NCI-H1694 (cell line): ENCODE measurements at places on chromosomes 2 and 18.

GRCh38 chr2:217799563-217800432 lies 203.0 kb downstream of the TNS1 start:
- DNase-seq: no peak

GRCh38 chr2:9693646-9694045 lies 62.8 kb upstream of the YWHAQ start:
- no peak for DNase-seq

DNA sequence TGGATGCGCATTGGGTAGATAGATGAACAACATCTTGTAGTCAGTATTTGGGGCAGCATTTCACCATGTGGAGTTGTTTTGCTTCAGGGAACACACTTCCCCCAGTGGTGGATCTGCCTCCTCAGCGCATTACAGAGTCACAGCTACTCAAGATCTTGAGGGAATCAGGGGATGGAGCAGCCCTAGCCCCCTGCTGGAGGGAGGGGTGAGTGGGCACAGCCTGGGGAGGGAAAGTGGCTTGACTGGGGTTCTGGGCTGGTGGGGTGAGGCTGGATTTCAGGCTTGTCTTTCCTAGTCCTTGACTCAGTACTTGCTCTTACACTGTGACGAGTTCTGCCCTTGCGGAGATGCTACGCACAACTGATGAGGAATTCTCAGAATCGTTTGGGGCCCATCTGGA lies 271.0 kb upstream of the HS6ST1 start:
- no peak for DNase-seq

GRCh38 chr2:219961947-219962498 lies 334.6 kb downstream of the SLC4A3 start:
- DNase-seq: no peak

- DNase-seq: peak; percentile 15
These were observed 147.4 kb upstream of the SIX2 start for GRCh38 chr2:45156605-45157004.

DNA sequence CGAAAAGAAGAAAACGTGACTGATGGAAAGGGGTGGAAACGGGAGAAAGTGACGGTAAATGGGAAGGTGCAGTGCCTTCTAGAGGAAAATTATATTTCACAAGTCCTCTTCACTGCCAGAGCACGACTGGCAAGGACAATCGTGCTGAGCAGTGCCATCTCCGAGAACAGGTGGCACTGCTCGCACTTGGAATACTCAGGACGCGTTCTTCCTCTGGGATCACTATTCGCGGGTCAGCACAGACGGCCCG lies 364 bp downstream of the STAT1 start:
- DNase-seq: no peak

DNA sequence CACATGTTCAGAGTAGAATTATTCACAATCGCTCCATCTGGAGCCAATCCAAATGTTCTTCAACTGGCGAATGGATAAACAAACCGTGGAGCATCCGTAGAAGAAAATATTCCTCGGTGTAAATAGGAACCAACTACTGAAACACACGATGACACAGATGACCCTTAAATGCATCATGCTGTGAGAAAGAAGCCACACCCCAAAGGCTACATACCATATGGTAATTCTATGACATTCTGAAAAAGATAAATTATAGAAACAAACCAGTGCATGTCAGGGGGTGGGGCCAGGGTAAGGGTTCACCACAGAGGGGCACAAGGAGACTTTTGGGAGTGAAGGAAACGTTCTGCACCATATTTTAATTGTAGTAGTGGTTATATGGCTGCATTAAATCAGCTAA lies 312.2 kb upstream of the SMIM21 start:
- DNase-seq: no peak

DNA sequence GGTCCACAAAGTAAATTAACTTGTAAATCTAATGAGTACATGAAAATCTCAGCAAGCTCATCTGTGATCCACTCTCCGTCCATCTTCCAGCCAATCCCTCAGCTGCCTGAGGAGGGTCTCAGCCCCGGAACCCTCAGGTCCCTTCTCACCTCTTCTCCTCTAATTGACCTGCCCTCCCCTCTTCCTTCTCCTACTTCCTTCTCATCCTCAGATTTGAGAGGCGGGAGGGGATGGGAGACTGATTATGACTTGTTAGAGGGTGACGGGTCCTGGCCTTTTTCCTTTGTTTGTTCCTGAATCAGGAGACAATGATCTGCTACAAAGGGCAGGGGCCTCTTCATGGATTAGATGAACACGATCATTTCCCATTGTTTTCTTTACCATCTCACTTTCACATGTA lies 80.1 kb downstream of the CYBRD1 start:
- no peak for DNase-seq

DNA sequence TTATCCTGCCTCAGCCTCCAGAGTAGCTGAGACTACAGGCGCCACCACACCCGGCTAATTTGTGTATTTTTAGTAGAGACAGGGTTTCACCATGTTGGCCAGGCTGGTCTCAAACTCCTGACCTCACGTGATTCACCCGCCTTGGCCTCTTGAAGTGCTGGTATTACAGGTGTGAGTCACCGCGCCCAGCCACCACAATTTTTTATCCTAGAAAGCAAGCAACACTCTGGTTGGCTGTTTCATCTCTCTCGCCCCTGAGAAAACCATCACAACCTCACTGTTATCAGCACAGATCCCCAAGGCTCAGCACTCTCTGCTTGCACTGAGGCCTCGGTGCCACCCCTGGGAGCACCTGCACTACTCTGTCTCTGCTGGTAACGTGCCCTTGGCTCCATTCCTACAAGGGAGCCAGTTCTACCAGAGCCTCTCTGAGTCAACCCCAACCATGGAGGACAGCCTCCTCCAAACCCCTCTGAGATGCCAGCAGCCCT lies 134.8 kb upstream of the AGAP1 start:
- DNase-seq: no peak

DNA sequence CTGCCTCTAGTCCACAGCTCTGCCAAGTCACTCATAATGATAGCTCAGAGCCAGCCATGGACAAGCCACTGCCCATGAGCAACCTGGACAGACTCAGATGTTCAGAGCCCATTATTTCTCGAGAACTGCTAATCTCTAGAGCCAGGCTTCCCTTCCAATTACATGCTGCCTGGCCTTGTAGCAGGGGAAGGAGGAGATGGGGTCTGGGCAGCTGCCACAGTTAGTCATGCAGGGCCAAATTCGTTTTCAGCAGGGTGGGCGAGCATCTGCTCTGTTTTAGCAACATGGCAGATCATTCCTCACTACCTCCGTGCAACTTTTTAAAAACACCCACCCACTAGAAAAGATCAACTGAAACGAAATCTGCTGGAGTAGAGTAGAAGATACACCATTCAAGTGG lies 141.8 kb downstream of the MYO5B start:
- peak; percentile 70 for DNase-seq

DNA sequence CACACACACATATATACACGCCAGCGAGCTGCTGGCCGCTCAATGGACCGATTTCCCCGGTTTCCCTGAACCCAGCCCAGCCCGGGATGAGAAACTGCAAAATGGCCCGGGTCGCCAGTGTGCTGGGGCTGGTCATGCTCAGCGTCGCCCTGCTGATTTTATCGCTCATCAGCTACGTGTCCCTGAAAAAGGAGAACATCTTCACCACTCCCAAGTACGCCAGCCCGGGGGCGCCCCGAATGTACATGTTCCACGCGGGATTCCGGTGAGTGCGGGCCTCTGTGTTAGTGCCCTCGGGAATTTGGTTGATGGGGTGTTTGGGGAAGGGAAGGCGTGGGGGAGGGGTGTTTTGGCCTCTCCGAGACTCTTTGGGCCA lies 392 bp downstream of the ST8SIA3 start:
- no peak for DNase-seq

GRCh38 chr2:190891372-190891771 lies 10.8 kb downstream of the GLS start:
- no peak for DNase-seq

- DNase-seq: no peak
These were observed 101.4 kb downstream of the WDPCP start for GRCh38 chr2:63486861-63487290.

- no peak for DNase-seq
These were observed 89.8 kb downstream of the ZNF516 start for GRCh38 chr18:76405280-76405679.

DNA sequence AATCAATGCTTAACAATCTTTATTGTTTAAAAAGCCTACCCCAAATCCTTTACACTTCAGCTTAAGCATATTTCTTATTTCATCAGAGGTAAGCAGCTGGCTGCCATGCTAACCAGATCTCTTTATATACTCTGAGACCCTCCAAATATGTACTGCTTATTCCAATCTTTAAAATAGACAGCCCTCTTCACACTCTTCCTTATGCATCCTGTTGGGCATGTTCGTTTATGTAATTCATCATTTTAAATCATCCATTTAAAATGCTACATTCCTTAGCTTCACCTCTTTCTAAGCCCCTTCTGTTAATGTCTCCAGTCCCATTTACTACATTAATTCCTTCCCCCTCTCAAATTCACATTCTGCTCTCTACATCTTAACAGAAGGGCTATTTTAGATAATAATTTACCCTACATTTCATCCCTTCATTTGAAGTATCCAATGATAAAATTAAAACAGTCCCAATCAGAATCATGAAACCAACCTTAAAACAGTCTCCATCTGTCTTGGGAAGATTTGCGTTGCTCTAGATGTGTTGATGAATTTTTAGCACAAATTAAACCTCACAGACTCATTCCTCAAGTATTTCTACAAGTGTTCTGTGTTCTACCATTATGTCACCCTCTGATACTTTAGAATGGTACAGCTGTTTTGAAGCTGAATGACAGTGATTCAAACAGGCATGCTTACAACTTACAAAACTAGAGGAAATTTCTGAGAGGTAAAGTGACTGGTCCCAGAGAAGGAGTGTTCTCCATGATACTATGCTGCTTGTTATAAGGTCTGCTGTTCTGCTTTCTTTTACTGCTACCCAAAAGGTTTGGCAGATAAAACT lies 59.1 kb downstream of the ZNF385B start:
- no peak for DNase-seq

GRCh38 chr2:237904831-237905599 lies 45.6 kb downstream of the RAMP1 start:
- no peak for DNase-seq

DNA sequence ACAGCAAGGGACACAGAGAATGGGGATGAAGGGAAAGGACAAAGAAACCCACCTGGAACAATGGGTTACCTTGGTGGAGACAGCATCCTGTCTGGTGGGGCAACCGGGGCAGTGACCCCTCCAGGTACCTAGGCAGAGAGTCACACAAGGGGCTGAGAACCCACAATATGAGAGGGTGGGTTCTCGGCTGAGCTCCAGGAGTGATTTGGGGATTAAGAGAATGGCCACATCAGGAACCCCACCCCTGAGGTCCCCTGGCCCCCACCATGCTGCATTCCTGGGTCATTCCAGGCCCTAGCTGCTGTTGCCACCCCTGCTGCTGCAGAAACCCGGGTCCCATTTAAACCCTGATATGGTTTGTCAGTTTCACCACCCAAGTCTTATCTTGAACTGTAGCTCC lies 172.3 kb downstream of the RTP5 start:
- no peak for DNase-seq

DNA sequence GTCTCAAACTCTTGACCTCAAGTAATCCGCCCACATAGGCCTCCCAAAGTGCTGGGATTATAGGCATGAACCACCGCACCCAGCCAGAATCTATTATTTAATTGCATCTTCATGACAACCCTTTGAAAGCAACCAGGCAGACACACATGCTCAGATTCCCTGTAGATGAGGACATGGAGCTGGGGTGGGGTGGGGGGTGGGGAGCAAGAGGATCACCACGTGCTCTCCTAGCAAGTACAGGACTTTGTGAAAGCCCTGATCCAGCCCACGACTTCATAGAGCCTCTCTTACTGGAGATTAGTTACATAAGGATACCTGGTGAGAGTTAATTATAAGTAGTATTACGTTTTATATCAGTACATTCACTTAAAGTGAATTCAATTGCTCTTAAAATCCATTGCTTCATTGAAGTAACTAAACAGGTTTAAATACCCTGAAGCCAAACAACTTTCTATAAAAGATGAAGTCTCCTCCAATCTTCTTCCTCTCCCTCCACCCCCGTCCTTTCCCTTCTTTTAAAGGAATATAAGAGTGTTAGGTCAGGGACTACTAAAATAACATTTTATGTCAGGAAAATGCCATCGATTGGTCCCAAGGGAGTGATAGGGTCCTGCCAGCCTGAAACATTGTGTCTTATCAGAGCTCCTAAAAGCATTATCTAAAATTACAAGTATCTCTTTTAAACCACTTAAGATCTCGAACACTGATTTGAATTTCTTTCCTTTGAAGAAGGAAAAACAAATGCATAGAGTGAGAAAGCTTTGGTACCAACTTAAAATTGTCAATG lies 123.9 kb downstream of the EPHA4 start:
- DNase-seq: no peak

DNA sequence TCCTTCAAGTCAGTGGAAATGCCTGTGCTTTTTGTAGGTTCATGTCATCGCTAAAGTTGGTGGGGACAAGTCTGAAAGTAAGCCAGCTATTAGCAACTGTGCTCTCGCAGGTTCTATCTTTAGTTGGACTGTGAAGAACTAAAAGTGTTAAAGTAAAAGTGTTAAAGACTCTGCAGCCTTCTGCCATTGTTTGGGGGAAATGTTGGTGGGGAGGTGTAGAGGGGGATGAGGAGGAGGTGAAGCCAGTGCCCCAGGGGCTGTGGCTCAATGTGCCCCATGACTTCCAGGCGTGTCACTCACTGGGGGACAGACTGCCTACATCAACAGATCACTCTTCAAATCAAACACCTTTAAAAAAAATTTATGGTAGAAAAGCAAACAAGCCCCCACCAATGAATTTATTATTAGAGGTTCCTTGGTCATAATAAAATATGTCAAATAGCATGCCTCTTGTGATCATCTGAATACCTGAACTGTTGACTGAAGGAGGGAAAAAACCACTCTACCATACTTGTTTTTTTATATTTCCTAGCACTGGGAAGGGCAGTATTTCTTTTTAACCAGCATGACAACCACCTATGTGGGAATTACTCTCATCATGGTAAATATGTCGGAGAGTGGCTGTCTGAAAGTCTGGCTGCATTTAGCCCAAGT lies 19.3 kb downstream of the TGFA start:
- DNase-seq: no peak

DNA sequence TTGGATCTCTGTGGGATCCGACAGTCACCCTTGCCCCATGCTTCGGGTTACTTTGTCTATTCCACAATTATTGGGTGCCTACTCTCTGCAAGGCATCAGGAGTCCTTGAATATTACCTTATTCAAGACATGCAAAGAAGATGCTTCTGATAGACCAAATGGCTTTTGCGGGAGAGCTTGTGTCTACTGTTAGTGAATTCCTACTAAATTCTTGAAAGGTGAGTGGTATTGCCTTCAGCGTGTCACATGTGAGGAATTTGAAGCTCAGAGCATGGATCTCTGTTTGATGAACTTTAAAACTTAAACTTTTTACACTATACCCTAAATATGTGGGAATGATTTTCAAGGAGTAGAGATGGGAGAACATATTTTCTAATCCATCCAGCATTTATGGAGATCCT lies 184.4 kb downstream of the LTBP1 start:
- DNase-seq: no peak

- no peak for DNase-seq
These were observed 137.8 kb upstream of the LRATD1 start for GRCh38 chr2:14494759-14495158.
